ENCODE measurements at places on chromosomes 7 and 10.
A peak's percentile ranks its signal among the peaks of the same experiment; 100 is the strongest.

GRCh38 chr7:134789967-134790685, 10.7 kb downstream of the CALD1 start:
- DNase-seq, result no peak

GRCh38 chr10:72310241-72310633, 36.5 kb downstream of the DDIT4 start:
- DNase-seq, result no peak

DNA sequence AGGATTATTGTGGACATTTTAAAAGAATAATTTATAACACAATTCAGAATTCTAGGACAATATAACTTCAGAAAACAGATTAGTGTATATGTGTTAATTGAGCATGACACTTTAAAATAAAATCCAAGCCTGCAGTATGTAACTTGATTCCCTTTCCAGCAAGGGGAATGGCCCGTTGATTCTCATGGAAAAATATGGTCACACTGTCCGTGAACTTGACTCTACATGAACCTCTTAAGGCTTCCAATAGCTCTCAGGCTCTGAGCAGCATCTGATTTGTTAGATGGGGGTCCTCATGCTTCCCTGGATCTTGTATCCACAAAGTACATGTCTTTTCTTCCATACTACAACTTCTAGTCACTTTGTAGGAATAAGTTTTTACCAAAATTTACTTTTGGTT, 85.5 kb upstream of the AKR1E2 start:
- DNase-seq, result no peak

- no peak for DNase-seq
These were observed 1.6 kb downstream of the DNMBP start for GRCh38 chr10:100008142-100008522.

GRCh38 chr10:62050346-62050892, 148.9 kb downstream of the ARID5B start:
- no peak for DNase-seq

DNA sequence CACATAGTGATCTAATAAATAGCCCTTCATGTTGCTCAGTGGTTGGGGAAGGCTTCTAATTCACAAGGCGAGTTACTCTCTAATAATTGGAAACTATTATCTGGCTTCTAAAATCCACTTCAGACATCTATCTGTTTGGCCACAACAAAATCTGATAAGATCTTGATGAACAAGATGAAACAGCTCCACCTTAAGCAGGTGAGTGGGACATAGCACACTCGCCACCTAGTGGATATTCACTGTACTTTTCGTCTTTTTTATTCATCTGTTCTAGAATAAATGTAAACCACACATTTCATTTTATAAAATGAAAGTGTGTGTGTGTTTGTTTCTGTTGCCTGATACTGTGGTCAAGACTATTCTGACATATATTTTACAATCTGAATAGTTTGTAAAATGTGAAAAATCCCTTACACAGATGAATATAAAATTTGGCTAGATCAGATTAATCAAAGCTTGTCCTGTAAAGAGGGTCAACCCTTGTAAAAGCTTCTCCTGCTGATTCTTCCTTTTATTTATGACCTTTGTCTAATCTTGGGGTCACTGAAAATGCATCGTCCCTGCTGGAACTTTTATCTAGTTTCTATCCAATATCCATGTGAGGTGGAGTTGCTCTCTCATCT, 26.5 kb upstream of the CNTNAP2 start:
- peak; percentile 63 for DNase-seq

DNA sequence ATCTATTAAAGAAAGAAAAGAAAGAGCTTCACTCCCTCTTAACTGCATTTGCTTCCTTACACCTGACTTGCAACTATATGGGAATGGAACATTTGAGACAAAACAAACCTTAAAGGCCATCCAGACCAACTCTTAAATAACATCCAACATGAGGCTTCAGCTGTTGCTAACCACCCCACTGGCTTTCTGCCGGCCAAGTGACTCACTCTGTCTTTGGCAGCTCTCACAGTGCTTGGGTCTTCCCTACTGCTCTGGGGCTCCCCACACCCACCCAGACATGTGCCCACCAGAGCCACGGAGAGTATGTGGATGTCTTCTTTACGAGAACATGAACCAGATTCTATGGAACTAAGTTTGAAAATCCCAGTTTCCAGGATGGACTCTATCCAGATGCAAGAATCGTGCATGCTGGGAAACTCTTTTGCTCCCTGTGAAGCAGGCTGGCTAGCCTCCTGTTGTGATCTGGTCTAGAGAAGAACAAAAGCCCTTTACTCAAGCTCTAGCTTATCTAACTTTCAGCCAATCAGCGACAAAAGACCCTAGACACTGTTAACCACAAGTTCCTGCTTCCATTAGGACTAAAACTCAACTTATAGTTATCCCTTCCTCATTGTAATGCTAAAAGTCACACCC, 245.7 kb downstream of the TCERG1L start:
- DNase-seq, result no peak

DNA sequence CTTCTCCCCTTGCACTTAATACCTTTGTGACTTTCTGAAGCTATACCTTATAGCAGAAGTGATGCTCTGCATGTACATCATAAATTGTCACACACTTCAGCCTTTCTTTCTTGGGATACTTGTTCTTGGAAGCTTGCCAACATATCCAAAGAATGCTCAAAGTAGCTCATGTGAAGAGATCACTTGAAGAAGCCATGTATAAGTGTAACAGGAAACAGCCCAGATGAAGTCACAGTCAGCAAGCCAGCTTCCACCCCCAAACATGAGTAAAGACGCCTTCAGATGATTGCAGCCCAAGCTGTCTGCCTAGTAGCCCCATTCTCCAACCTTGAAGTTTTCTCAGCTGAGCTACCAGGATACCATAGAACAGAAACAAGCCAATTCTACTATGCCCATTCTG, 50.9 kb downstream of the DGKB start:
- DNase-seq, result no peak

DNA sequence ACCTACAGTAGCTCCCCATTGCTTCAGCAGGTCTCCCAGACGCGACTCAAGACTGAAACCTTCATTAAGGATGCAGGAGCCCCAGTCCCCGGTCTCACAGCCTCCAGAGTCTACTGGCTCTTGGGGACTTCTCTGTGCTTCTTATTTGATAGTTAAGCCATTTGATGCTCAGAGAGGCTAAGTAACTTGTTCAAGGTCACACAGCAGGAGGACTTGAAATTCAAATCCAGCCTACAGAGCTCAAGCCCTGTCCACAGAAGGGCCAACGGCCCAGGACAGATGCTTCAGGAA, 21.2 kb upstream of the ZMIZ1 start:
- no peak for DNase-seq

- peak; percentile 70 for DNase-seq
These were observed 220.9 kb downstream of the C7orf25 start for GRCh38 chr7:42690794-42691639.

DNA sequence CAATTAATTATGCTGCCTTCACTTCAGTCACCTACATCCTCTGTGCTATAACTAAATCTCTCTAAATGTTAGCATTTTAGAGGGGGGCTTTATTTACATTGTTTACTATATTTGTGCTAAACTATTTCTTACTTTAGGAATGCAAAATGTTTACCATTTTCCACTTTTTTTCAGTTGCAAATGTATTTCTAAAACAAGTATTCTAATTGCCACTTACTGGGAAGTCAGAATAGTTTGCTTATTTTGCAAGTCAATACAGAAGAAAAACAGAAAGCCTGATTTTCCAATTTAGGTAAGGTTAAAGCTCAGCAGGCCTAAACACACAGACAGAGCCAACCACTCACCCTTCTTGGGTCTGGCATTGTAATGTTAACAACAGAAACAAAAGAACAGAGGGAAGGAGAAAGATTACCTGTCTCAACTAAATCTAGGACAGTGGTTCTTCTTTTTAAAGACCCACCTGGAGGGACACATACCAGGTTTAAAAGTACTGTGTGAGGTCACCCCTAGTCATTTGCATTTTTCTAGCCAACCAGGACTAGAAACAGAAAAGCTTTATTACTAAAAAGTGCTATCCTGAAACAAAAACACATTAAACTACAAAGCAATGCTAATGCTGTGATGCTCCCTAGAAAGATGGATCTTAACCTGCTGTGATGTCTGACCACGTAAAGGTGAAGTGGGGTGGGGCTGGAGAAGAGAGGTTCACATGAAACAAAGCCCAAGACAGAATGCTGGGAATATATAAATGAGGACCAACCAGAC, 178.2 kb downstream of the SLC25A13 start:
- no peak for DNase-seq

DNA sequence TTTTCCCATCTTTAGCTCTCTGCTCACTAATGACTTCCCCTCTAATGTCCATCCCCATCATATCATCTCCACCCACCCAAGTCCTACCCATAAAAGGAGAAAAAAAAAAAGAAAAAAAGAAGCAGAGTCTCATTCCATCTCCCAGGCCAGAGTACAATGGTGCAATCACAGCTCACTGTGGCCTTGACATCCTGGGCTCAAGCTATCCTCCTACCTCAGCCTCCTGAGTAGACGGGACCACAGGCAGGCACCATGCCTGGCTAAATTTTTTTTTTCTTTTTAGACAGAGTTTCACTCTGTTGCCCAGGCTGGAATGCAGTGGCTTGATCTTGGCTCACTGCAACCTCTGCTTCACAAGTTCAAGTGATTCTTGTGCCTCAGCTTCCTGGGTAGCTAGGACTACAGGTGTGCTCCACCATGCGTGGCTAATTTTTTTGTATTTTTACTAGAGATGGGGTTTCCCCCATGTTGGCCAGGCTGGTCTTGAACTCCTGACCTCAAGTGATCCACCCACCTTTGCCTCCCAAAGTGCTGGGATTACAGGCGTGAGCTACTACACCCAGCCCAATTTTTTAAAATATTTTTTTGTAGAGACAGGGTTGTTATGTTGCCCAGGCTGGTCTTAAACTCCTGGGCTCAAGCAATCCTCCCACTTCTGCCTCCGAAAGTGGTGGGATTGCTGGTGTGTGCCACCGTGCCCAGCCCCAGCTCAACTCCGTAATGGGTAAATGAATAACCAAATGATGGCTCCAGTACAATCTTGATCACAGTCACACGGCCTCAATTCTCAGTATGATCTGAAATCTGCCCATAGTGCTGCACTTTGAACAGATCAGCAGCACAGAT, 24.6 kb upstream of the SGMS1 start:
- no peak for DNase-seq

- peak; percentile 95 for DNase-seq
These were observed 33.5 kb upstream of the AUTS2 start for GRCh38 chr7:69564454-69565417.

GRCh38 chr7:81370822-81371221, 399.0 kb downstream of the HGF start:
- no peak for DNase-seq

DNA sequence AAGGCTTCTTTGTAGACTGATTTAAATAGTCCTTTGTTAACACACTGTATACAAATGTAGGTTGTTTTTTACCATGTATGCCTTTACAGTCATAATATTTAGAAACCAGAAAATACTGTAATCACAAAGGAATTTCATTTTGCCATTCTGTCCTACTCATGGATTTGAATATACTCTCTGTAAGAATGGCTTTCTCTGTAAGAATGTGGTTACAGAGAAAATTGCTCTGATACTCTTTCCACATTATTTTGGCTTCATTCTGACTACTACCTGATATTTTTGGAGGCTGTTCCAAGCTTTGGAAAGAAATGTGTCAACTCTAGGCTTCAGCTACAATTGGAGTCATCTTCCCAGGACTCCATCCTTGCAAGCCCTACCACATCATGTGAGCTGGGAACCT, 23.5 kb downstream of the CH25H start:
- no peak for DNase-seq

- DNase-seq, result peak; percentile 37
These were observed 44.0 kb upstream of the COL13A1 start for GRCh38 chr10:69757553-69758309.

GRCh38 chr10:27241010-27241651, 534 bp upstream of the ACBD5 start:
- peak; percentile 62 for DNase-seq

- no peak for DNase-seq
These were observed 51.7 kb upstream of the CAMK2B start for GRCh38 chr7:44377134-44377463.

DNA sequence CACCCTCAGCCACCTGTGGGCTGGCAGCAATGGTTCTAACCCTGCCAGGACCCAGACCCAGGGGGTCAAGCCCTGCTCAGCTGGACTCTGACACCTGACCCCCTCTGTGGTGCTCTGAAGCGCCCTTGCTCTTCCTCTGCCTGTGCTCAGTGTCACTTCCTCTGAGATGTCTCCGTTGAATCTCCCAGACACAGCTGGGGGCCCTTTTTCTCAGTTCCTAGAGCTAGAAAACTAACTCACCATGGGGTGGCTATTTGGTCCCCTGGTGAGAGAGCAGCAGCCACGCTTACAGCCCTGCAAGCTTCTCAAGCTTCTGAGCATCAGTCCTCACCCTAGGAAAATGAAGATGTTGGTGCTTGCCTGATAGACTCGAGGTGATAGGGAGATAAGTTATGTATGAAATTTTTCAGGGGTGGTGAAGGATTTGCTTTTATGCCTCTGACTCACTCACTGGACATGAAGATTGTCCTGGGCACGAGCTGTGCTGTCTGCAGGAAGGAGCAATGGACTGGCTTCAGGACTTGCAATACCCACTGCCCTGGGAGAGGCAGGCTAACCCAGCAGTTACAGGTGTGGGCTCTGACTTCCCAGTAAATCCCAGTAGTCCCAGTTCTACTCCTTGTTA, 29.6 kb downstream of the COL13A1 start:
- DNase-seq, result peak; percentile 43

GRCh38 chr7:154306036-154306435, 253.8 kb downstream of the DPP6 start:
- no peak for DNase-seq

DNA sequence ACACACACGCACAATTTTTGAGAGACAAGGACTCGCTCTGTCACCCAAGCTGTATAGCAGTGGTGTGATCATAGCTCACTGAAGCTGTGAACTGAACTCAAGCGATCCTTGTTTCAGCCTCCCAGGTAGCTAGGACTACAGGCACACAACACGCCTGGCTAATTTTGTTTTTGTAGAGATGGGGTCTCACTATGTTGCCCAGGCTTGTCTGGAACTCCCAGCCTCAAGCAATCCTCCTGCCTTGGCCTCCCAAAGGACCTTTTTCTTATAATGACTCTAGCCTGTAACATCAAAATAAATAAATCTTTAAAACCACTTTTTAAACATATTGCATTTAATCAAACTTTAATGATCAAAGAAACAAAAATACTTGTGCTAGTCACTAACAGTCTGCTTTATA, 140.9 kb upstream of the FGFR2 start:
- no peak for DNase-seq

DNA sequence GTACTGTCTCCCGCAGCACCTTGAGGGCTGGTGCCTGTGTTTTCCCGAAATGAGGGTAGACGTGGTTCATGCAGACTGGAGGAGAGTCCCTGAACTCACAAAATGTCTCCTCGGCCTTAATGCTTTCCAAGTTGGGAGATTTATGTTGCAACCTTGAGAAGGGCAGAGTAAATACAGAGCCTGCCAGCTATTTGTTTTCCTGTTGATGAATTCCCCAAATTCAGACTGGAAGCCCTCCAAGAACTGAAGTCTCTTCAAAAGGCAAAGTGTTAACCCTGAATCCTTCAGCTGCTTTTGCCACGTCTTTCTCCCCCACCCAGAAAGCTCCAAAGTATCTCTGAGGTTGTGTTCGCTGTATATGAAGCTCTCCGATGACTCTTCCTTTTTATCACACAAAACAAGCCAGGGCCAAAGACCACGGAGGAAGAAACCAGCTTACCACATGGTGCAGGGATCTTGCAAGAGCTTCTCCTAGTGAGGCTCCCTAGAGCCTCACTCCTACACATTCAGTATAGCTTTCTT, 254.7 kb upstream of the NFE2L3 start:
- DNase-seq, result no peak

All from RPMI8226 (cell line).